ENCODE measurements at places on chromosomes 3 and 15. TPM values are rescaled to one million over a fixed set of nuclear protein-coding genes. Genes with fewer than 3 reads are reported as not detected.

GRCh38 chr15:100999369-100999768 is 80.2 kb downstream of the LRRK1 start:
- DNase-seq: no peak
- H3K36me3 ChIP-seq: peaks cover 27% of the 10 kb centered on the region
- H3K4me1 ChIP-seq: peaks cover 7% of the 10 kb centered on the region
- no peaks in the 10 kb centered on the region for H3K27me3 ChIP-seq

DNA sequence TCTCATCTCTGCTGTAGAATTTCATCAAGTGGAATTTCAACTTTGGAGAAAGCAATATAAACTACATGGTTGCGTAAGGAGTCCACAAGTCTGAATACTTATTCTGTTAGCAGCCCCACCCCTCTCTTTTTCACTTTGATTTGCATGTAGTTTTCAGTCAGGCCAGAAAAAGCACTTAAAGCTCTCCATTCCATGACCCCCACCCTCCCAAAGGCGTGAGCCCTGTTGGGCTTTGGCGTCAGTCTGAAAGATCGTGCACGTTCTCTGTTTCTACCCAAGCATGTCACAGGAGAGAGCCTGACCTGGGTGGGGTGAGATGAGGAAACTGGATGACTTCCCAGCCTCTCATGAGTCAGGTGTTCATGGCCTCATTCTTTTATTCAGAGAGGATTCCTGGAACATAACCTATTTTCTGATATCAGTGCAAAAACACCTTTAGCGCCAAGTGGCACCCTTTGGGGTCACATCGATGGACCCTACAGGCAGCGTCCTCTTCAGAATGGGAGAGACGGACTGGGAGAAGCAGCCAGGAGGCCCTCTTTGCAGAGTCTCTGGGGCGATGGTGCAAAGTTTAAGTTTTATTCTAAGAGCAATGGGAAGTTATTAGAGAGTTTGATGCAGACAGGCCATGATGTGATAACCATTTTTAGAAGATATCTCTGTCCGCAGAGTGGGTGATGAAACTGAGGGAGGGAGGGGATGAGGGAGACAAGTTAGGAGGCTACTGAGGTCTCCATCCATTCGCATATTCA is 55.8 kb downstream of the LSM3 start:
- H3K27ac ChIP-seq: peak overlapping the region; percentile 68
- peaks cover 5% of the 10 kb centered on the region for H3K4me1 ChIP-seq
- H3K4me3 ChIP-seq: no peak overlapping the region
- H3K36me3 ChIP-seq: no peaks in the 10 kb centered on the region
- no peaks in the 10 kb centered on the region for H3K27me3 ChIP-seq

DNA sequence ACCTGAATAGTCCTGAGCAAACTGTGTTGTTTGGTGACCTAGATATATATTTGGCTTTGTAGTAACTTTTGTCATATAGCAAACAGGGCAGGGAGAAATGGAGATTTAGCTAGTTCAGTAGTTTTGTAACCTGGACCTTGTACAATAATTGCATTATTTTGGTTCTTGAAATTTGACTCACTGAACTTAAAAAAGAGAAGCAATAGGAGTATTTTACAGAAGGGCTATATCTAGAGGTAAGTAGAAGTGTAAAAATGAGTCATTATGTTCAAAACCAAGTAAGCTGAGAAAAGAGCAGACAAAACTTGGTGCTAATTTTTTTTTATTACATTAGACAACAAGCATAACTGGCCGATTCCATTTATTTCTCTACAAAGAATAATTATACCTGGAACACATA is 505.4 kb downstream of the ZIC1 start:
- H3K27me3 ChIP-seq: no peaks in the 10 kb centered on the region
- no peak overlapping the region for H3K27ac ChIP-seq
- DNase-seq: no peak
- H3K36me3 ChIP-seq: no peaks in the 10 kb centered on the region
- H3K4me1 ChIP-seq: no peaks in the 10 kb centered on the region

DNA sequence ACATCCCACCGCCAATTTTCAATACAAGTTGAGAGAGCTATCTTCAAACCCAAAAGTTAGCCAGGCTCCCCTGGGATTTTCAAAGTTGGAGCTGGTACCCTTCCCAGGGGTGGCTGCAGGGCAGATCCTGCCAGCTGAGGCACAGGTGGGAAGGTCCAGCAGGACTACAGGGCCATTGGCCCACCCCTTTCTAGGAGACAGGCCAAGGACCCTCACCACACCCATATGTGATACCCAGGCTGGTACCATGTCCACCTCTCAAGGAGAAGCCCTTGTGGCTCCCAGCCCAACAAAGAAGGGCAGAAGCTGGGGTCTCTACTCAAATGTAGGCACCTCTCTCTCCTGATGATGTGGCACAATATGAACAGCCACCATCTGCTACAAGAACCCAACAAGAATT is 8.0 kb downstream of the POC1A start:
- H3K27ac ChIP-seq: no peak overlapping the region
- no peak overlapping the region for H3K4me3 ChIP-seq
- no peaks in the 10 kb centered on the region for H3K27me3 ChIP-seq
- no peak for DNase-seq

DNA sequence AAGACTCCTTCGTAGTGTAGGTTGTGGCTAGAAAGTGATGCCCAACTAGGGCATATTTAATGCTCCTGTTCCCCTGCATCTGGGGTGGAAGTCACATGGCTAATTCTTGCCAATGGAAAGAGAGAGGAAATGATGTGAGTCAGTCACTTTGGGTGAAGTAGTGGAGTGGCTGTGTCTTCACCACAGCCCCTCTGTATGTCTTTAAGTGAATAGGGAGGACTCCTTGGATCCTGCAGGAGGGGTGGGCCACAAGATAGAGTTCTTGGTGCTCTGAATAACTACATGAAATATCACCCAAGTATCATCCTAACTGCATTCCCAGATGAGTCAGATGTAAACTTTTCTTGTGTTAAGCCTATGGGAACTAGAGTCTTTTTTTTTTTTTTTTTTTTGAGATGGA is 17.8 kb upstream of the MB21D2 start:
- H3K27ac ChIP-seq: no peak overlapping the region
- no peak overlapping the region for H3K4me3 ChIP-seq
- no peak for DNase-seq
- H3K27me3 ChIP-seq: no peaks in the 10 kb centered on the region

- no peaks in the 10 kb centered on the region for H3K36me3 ChIP-seq
- no peak for DNase-seq
- no peak overlapping the region for H3K27ac ChIP-seq
- no peaks in the 10 kb centered on the region for H3K27me3 ChIP-seq
These were observed 80.7 kb downstream of the FSIP1 start for GRCh38 chr15:39701988-39702387.

DNA sequence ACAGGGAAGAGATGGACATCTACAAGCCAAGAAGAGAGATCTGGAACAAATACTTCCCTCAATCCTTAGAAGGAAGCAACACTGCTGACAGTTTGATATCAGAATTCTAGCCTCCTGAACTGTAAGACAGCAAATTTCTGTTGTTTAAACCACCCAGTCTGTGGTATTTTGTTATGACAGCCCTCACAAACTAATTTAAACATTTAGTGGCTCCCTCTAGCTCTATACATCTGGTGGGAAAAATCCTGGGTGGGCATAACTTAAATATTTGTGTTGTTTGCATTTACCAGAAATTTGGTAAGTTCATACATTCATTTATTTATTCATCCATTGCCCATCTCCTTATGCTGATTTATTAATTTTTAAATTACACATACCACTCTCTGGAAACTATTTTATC is 62.5 kb upstream of the GSK3B start:
- peaks cover 19% of the 10 kb centered on the region for H3K4me1 ChIP-seq
- no peaks in the 10 kb centered on the region for H3K36me3 ChIP-seq
- DNase-seq: no peak

GRCh38 chr15:90550919-90551318 is 21.2 kb downstream of the CRTC3 start:
- H3K27ac ChIP-seq: no peak overlapping the region
- H3K36me3 ChIP-seq: no peaks in the 10 kb centered on the region
- no peaks in the 10 kb centered on the region for H3K27me3 ChIP-seq
- no peak overlapping the region for H3K4me3 ChIP-seq
- no peak for DNase-seq

DNA sequence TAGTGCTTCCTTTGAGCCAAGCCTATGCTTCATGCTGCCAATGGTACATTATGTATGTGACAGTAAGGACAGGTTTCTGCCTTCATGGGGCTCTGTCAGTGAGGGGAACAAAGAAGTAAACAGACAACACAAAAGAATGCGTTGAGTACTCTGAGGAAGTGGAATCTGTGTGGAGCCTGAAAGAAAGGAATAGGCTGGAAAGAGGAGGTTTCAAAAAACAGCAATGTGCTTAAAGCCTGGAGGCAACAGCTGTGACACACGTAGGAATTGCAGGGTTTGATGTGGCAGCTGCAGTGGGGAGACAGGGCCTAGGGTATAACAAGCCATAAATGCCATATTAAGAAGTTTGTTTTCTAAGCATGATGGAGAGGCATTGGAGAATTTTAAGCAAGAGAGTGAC is 316.7 kb downstream of the CLSTN2 start:
- H3K27me3 ChIP-seq: no peaks in the 10 kb centered on the region
- no peaks in the 10 kb centered on the region for H3K36me3 ChIP-seq

DNA sequence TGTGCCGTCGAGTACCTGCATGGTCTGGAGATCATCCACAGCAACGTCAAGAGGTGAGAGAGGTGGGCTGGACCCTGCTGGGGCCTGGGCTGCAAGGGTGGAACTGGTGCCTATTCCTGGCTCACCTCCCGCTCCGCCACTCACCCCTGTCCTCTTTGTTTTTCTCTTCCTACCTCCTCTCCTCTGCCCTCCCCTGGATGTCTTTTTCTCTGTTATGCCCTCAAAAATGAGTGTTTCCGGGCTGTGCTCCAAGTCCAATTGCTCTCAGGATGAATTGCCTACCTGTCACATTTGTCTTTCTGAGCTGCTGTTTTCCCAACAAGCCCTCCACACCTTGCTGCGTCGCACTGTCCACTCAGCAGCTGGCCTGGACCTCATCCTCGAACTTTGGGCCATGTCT is 28.5 kb upstream of the TATDN2 start:
- H3K36me3 ChIP-seq: no peaks in the 10 kb centered on the region
- no peak overlapping the region for H3K4me3 ChIP-seq
- H3K27me3 ChIP-seq: no peaks in the 10 kb centered on the region
- DNase-seq: no peak
- H3K4me1 ChIP-seq: no peaks in the 10 kb centered on the region
- H3K27ac ChIP-seq: peak overlapping the region; percentile 10

GRCh38 chr15:62109982-62110851 is 43.4 kb downstream of the C2CD4A start:
- H3K27me3 ChIP-seq: no peaks in the 10 kb centered on the region
- no peaks in the 10 kb centered on the region for H3K4me1 ChIP-seq
- peak; percentile 34 for DNase-seq
- no peak overlapping the region for H3K4me3 ChIP-seq

DNA sequence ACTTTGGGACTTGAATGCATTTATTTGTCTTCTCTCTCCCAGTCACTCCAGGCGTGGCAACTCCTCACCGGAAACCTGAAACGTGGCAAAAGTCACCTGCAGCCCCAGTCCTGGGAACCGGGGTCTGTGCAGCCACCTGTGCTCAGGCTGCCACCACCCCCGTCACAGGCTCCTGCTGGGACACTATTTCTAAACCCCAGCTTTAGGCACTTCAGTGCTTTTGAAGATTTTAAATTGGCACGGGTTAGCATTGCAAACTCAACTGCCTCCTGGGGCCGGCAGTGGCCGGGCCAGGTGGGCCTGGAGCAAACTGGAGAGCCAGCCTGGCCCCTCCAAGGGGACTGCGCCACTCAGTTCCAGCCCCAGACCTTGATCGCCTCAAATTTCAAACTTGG is 146.7 kb upstream of the IQSEC1 start:
- H3K27me3 ChIP-seq: peaks cover 9% of the 10 kb centered on the region
- H3K4me3 ChIP-seq: no peak overlapping the region
- H3K27ac ChIP-seq: no peak overlapping the region
- no peak for DNase-seq
- no peaks in the 10 kb centered on the region for H3K4me1 ChIP-seq

DNA sequence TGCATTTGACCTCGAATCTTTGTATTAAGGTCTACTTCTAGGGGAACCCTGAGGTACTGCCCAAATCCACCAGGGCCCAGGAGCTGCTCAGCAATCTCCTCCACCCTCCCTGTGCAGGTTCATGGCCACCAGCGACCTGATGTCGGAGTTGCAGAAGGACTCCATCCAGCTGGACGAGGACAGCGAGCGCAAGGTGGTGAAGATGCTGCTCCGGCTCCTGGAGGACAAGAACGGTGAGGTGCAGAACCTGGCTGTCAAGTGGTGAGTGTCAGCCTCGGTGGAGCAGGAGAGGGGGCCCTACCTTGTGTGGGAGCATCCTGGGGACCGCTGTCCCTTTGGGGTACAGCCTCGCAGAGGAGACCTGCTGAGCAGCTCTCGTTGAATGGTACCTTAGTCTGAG is 6.9 kb downstream of the CAND2 start:
- no peak overlapping the region for H3K27ac ChIP-seq
- DNase-seq: no peak
- H3K27me3 ChIP-seq: no peaks in the 10 kb centered on the region
- H3K4me3 ChIP-seq: no peak overlapping the region

GRCh38 chr3:58540176-58540858 is 3.3 kb upstream of the ACOX2 start:
- H3K4me3 ChIP-seq: no peak overlapping the region
- H3K4me1 ChIP-seq: peaks cover 24% of the 10 kb centered on the region
- H3K27ac ChIP-seq: no peak overlapping the region
- H3K36me3 ChIP-seq: no peaks in the 10 kb centered on the region

DNA sequence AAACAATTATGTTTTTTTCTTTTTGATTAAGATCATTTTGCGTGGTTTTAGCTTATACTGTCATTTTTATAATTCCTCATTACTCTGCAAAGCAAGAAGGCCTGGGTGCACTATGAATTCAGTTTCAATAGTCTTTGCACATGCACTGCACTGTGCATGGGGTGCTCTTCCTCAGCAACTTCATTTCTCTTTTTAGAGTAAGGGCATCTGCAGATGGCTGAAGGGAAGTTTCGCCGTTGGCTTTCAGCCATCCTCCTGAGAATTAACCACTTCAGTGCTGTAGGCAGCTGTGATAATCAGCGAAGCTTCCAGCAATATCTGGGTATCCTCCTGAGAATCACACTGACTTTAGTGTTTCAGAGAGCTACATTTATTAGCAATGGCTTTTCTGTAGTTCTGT is 284.8 kb downstream of the GBE1 start:
- no peak overlapping the region for H3K27ac ChIP-seq
- no peaks in the 10 kb centered on the region for H3K4me1 ChIP-seq
- H3K4me3 ChIP-seq: no peak overlapping the region
- no peaks in the 10 kb centered on the region for H3K36me3 ChIP-seq
- DNase-seq: no peak

The COL6A6 gene
- 50.7 TPM for polyA plus RNA-seq

The PLA2G4E gene
- polyA plus RNA-seq: 0.07 TPM

The NPTN gene
- polyA plus RNA-seq: 111 TPM

The CHRD gene
- polyA plus RNA-seq: 13.3 TPM

The TMC3 gene
- 0.14 TPM for polyA plus RNA-seq

The WDR93 gene
- 1.2 TPM for polyA plus RNA-seq

The CAMKV gene
- not detected for polyA plus RNA-seq

The RNF13 gene
- 66.2 TPM for polyA plus RNA-seq

The SAMMSON gene
- 0.20 TPM for polyA plus RNA-seq

The HRG gene
- 0.04 TPM for polyA plus RNA-seq
